ENCODE measurements at places on chromosomes 13 and 19. TPM values are rescaled to one million over a fixed set of nuclear protein-coding genes. Genes with fewer than 3 reads are reported as not detected.

DNA sequence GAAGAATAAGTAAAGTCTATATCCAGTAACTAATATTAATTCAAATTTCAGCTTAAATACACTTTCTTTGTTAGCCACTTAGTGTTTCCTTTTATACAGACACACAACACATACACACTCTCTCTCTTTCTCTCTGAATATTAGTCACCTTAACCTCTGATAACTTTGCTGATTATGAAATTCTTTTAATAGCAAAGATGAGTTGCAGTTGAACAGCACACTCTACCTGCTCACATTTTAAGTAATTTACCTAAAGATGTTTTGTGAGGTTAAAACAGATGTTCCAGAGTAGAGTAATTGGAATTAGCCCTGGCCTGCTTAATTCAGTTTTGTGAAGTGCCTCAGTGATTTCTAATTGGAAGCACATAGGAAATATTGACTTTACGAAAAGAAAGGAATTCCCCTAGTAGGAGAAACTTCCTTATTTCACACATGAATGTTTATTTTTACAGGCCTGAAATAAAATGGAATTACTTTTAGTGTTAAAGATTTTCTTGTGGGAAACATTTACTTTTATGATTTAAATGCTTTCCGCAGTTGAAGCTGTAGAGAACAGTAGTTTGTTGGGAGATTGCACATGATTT, 184.3 kb downstream of the MYO16 start:
- DNase-seq: no peak

GRCh38 chr13:25867038-25867437, 184.8 kb downstream of the SHISA2 start:
- no peak for DNase-seq

GRCh38 chr19:3801412-3802096, 15.4 kb upstream of the MATK start:
- DNase-seq: no peak

DNA sequence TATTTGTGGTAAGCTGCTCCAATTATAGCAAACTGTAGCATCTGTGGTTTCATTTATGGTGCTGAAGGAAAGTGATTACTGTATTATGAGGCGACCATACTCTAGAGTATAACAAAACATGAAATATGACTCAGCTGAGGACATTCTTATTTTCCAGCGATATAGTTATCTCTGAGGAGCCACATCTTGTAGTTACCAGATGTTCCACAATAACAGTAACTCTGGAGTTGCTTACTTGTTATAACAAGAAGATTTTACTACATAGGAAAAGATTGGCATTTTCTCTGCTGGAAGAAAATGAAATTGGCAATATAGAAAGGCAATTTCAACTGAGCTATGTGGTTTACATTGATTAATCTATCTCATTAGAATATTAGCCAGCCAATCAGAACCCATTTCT, 1634.2 kb downstream of the PCDH9 start:
- DNase-seq: no peak

DNA sequence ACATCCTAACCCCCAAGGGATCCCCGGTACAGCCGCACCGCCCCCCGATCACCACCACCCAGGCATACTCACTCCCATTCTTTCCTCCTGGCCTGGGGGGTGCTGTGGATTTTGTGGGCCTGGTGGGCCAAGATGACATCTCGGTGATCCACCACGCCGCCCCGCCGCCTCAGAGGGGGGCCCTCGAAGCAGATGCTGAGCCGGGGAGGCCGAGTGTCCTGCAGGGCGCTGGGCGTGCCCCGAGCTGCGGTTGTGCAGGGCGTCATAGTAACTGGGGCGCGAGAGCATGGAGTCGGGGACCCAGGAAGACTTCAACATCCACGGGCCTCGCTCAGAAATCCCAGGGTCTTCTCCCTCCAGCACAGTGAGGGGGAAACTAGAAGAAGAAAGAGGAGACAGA, 93.4 kb upstream of the CACNA1A start:
- DNase-seq: no peak

DNA sequence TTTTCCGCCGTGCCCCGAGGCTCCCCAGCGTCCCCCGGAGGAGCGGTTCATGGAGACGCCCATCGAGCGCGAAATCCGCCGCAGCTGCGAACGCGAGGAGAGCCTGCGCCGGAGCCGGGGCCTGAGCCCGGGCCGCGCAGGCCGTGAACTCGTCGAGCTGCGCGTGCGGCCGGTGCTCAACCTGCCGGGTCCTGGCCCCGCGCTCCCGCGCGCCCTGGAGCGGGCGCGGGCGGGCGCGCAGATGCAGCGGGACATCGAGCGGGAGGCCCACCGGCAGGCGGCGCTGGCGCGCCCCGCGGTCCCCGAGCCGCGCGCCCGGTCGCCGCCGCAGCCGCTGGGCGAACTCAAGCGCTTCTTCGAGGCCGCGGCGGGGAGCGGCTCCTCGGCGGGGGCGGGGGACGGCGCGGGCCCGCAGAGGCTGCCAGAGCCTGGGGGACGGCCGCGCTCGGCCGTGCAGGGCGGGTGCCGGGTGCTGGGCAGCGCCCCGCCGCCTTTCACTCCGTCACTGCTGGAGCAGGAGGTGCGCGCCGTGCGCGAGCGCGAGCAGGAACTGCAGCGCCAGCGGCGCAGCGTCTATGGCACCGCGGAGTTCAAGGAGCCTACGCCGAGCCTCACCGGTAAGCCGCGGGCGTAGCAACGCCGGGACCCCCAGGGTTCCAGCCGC, 807 bp downstream of the MISP3 start:
- DNase-seq: peak; percentile 93

DNA sequence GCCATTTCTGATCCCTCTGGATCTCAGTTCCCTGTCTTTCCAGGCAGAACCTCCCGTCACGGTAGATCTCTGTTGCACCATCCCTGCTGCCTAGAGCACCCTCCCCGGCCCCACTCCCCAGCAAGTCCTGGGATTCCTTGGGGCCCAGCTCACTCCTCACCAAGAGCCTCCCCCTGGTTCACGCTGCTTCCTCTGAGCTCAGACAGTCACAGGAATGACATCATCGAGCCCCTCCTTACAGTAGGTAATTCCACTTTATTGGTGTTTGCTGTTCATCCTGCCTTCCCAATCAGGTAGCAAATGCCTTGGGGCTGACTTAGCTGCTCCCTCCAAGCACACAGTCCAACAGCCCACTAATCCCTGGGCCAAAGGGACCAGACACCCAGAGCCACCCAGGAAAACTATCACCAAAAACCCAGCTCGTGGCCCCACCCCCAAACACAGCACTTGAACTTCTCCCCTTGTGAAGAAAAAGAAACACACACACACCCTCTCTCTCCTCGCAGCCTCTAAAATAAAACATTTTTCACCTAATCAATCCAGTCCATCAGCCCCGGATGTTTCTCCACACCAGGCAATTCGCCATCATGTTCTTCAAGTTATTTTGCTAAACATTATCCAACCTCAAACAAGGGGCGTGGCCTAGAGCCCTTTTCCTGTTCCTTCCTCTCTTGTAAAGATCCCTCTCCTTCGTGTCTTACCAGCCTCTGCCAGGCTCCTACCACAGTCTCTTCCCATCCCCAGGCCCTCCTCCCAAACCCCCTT, 2.5 kb downstream of the NAPA start:
- no peak for DNase-seq

GRCh38 chr13:25675060-25675459, 303.3 kb downstream of the ATP8A2 start:
- DNase-seq: no peak

DNA sequence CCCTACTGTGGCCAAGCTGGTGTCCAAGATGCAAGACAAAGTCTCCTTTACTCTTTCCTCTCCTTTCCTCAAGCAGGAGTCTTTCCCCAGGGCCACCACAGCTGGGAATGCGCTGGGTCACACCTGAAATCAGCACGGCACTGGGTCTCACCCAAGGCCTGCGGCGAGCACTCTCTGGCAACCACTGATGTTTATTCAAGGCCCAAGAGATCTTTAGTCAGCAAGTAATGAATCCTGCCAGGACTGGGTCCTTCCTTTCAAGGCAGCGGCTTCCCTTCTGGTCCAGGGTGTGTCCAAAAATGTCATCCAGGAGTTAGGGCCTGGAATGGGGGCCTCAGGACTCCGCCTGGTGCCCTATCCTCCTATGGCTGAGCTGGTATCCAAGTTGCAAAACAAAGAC, 24.1 kb downstream of the BLOC1S3 start:
- DNase-seq: no peak

RPL13A gene
- total RNA-seq: 1,658 TPM

RAB20 gene
- 11.9 TPM for total RNA-seq

NLRP11 gene
- not detected for total RNA-seq

SHANK1 gene
- total RNA-seq: 0.19 TPM
